Fibroblast of skin of right quadriceps (primary cell): ENCODE measurements at places on chromosomes 1 and 21.

DNA sequence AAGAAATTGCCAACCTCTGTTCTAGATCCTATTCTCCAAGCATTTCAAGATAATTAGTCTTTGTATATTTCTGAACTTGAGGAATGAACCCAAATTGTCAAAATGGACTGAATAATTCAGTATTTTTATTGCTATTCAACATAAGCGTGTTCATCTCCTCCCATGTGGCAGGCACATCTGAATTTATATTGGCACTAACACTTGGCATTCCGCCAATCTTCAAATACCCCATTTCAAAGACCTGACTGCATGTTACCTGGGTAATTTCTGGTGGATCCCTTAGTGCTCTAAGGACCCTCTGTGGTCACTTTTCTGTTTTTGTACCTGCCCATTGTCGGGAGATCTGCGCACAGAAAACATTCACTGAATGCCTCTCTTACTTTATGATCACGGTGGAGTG, 66.6 kb downstream of the BACE2 start:
- DNase-seq = no peak

- DNase-seq = no peak
These were observed 108.5 kb upstream of the KCTD3 start for GRCh38 chr1:215458562-215458961.

DNA sequence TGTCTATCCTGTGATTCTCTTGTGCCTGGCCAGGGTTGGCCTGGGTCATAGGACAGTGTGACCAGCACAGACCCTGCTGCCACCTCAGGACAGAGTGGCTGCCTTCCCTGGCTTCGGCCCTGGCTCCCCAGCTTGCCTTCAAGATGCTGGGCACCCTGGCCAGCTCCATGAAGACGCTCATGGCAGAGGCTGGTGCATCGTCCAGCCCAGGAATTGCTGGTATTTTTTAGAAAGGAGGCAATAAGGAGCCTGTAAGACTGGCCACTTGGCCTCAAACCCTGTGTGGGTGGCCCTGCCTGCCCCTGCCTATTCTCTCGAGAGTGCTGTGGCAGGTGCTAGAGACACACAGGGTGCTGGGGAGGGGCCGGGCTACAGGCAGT, 70.4 kb upstream of the ACTRT2 start:
- DNase-seq = no peak

GRCh38 chr1:93605026-93605568, 76.5 kb downstream of the BCAR3 start:
- DNase-seq = no peak

- DNase-seq = no peak
These were observed 67.6 kb downstream of the MTR start for GRCh38 chr1:236862615-236863211.

- no peak for DNase-seq
These were observed 19.9 kb downstream of the ZNF648 start for GRCh38 chr1:182041615-182042014.

DNA sequence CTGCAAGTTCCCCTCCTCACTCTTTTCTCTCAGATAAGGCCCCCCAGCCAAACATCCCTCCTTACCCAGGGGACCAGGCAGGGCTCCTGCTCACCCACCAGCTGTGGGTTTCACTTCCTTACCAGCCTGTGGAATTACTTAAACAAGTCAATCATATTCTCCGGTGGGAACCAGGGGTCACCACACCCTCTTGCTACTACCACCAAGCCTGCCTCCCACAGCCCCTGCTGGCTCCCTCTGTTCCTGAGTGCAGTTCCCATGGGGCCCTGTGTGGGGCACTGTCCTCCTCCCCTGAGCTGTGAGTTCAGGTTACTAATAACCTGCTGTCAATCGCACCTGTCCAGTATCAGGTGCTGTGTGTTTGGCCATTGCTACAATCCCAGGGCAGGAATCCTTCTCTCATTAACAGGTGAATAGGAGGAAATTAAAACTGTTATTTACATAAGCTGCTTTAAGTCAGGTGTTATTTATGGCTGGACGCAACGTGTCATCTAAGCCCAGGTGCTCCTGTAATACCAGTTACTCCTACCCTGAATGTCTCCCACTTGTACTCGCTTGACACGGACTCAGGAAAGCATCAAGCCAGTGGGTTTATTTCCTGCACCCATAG, 53.1 kb upstream of the LBR start:
- no peak for DNase-seq

DNA sequence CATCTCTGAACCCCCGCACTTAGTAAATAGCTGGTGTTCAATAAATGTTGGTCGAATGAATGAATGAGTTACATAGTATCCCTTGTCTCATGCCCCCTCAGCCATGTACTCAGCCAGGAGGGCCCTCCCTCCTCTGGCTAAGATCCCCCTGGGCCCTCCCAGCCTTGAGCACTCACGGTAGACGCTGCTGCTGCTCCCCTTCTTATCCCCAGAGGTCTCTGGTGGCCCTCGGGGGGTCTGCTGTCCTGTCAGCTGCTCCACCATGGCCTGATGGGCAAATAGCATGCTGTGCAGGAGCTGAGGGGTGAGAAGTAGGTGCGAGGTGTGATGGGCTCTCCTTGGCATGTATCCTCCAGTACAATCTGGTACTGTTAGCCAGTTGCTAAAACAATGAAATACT, 1.9 kb downstream of the ETV3L start:
- no peak for DNase-seq

DNA sequence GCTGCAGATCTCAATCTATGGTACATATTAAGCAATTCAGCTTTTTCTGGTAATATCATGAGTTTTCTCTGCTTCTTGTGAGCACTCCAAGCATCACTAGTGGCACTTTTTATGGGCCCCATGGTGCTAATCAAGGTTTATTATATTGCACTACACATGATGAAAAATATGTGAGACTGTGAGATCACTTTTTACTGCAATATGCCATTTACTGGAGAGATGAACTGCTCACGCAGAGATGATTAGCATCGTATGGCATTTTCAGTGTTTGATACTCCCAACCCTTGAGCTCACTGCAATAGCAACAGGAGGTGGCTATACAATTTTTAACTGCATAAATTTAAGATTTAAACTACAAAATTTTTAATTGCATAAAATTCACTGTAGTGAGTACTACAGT, 8.7 kb upstream of the KCNK1 start:
- DNase-seq = peak; percentile 61

DNA sequence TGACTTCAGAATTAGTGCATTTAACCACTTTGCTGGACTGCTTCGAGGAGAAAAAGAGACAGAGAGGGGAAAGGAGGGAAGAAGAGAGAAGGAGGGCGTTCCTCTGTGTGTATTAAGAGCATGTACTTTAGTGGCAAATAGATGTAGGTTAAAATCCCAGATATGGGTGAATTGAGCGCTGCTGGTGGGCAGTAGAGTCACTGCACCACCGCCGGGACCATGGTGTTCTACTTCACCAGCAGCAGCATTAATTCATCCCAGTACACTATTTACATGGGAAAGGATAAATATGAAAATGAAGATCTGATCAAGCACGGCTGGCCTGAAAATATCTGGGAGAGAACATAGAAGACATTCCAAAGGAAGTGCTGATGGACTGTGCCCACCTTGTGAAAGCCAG, 20.9 kb upstream of the PPIE start:
- no peak for DNase-seq

GRCh38 chr21:34801519-34802132, 132.8 kb downstream of the CLIC6 start:
- DNase-seq = no peak

- no peak for DNase-seq
These were observed 51.0 kb downstream of the SGIP1 start for GRCh38 chr1:66585002-66585401.

- DNase-seq = peak; percentile 71
These were observed 999 bp downstream of the THAP3 start for GRCh38 chr1:6625584-6626149.

DNA sequence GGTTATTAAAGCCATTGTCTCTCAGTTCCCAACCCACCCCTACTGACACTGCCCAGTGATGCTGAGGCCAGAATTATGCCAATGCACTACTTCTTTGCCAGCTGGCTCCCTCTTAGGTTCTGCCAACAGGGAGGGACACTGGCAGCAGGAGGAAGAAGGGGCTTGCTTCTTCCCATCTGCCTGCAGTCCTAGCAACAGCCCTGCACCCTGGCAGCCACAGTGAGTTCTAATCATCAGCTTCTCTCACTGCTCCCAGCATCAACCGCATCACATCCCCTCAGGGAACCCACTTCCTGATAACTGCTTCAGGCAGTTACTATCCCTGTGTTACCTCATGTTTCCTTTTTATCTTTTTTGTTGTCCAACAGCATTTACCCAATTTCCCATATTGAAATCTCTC, 86.2 kb downstream of the UBR4 start:
- DNase-seq = no peak

- peak; percentile 26 for DNase-seq
These were observed 126.5 kb downstream of the ADSS2 start for GRCh38 chr1:244325056-244325758.

DNA sequence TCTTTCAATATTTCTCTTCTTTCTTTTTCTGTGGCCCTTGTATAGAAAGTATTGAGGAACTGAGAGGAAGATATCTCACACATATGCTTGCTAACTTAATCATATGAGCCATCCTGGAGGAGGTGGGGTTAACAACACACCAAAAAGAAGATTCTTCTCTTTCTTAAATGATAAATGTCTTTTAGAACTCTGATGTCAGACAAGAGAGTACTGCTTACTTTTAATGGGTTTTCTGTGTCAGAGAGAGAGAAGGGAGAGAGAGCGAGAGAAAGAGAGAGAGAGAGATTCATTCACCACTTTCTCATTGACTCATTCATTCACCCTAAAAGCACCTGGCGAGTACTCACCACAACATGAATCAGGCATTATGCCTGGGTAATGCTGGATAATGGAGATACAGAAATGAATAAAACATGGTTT, 250.3 kb upstream of the SGIP1 start:
- DNase-seq = peak; percentile 32

DNA sequence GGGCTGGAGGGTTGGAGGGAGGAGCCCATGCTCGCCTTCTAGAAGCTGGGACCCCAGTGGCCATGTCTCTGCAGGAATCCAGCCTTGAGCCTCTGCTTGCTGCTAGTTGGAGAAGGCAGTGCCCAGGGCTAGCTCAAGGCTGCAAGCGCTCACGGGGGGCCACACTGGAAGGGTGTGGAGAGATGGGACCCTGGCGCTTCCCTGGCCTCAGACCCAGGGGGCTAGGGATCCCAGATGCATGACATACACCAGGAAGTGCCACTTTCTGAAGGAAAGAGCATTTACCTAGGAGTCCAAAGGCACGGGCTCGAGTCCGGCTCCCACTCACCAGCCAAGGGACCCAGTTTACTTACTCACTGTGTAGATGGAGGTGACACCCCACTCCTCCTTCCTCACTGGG, 32.6 kb downstream of the NENF start:
- DNase-seq = no peak

DNA sequence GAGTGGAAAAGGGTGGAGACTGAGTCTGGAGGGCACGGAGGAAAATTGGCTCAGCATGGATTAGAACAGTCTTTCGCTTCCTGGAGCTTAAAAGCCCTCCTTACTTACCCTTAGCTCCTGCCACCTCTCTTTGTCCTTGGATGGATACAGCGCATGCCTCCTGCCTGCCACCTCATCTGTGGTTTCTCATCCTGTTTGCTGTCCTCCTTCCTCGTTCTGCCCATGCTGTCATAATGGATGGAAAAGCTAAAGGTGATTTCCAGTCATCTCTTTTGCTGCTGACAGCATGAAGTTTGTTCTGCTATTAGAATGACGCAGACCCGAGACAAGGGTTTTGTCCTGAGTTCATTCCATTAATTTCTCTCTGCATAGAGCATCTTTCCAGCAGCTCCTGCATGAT, 425.9 kb downstream of the KIF26B start:
- DNase-seq = no peak

DNA sequence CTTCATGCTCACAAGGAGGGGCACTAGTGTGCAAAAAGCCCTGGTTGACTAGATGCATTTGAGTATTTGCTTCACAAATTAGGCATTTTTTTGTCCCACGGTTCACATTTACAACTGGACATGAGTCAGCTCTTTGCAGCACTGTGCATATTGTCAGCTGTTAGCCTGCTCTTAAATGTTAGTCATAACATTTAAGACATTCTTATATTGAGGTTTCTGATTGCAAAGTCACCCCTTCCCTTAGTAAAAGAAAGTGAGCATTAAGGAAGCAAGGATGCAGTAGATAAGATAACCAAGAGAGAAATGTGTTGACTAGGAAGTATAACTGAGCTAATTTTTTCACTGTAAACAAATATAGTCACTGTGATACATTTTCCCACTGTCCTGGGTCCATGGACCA, 132.6 kb upstream of the CTTNBP2NL start:
- DNase-seq = no peak

DNA sequence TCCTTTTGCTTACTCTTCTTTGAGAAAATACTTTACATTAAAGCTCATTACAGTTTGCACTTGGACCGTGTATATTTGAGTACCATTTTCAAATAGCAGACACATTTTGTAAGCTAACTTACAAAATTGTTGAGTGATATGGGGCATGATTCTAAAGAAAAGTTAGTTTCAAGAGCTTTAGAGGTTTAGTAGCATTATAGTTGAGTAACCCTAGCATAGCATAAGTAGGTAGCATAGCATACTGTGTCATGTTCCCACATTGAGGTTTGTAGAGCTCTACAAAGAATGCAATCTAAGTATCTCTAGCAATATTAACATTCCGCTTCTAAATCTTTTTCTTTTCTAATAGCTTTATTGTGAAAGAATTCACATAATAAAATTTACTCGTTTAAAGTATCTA, 92.0 kb downstream of the ITSN1 start:
- DNase-seq = peak; percentile 18

GRCh38 chr21:15209224-15209623, 144.4 kb upstream of the NRIP1 start:
- no peak for DNase-seq

GRCh38 chr1:59570524-59570923, 244.2 kb upstream of the HOOK1 start:
- no peak for DNase-seq

- peak; percentile 76 for DNase-seq
These were observed 183.8 kb downstream of the DHRS3 start for GRCh38 chr1:12434174-12434573.

GRCh38 chr1:10295481-10296085, 85.2 kb downstream of the KIF1B start:
- no peak for DNase-seq

- DNase-seq = no peak
These were observed 224.4 kb upstream of the NRIP1 start for GRCh38 chr21:15289246-15289645.

DNA sequence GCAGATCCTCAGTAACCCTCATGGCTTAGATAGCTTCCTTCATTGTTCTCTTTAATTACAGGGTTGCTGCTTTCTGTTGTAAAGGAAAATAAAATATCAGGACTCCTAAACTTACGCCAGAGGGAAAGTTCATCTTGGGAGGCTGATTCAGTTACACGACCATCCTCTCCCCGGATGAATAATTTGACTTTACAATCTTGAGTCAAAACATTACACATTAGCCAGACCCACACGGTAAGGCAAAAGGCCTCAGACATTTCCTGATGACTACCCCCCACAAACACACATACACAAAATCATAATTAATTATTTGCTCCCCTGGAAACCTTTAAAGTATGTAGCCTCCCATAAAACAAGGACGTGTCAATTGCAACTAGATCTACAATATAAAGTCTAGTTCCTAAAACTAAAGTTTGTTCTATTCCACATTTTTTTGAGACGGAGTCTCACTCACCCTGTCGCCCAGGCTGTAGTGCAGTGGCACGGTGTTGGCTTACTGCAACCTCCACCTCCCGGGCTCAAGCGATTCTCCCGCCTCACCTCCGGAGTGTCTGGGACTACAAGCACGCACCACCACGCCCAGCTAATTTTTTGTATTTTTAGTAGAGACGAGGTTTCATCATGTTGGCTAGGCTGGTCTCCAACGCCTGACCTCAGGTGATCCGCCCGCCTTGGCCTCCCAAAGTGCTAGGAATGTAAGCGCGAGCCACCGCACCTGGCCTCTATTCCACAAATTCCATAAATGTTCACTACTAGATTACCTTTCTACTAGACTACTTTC, 830 bp upstream of the PRDX1 start:
- DNase-seq = peak; percentile 58
